ENCODE measurements at places on chromosomes 1 and 21. TPM values are rescaled to one million over a fixed set of nuclear protein-coding genes. Genes with fewer than 3 reads are reported as not detected.

The NPPA gene
- not detected for total RNA-seq

The SERBP1 gene
- 453 TPM for total RNA-seq

The SLC45A1 gene
- total RNA-seq: 3.6 TPM

The TRIM62 gene
- 1.5 TPM for total RNA-seq
